ENCODE measurements at places on chromosomes 7 and 10. TPM values are rescaled to one million over a fixed set of nuclear protein-coding genes. Genes with fewer than 3 reads are reported as not detected.

Gene KEL
- total RNA-seq, result 3.8 TPM

Gene FEZF1
- total RNA-seq, result not detected

Gene COL17A1
- total RNA-seq, result not detected

Gene CFAP46
- 3.8 TPM for total RNA-seq

Gene NUTM2B
- 2.8 TPM for total RNA-seq

Gene STRIP2
- total RNA-seq, result 8.5 TPM

Gene OPTN
- 70.1 TPM for total RNA-seq

Gene LLCFC1
- not detected for total RNA-seq

Gene CNTNAP2
- total RNA-seq, result 73.9 TPM

Gene KCND2
- 60.1 TPM for total RNA-seq

Gene SLC13A1
- not detected for total RNA-seq

Gene SH2D4B
- total RNA-seq, result 1.6 TPM

Gene GHRHR
- not detected for total RNA-seq

Gene DLG5
- total RNA-seq, result 61.7 TPM

Gene TMEM184A
- total RNA-seq, result not detected

Gene NUDT13
- total RNA-seq, result 1.6 TPM

Gene EXOSC1
- total RNA-seq, result 39.1 TPM

Gene CDHR1
- total RNA-seq, result 5.3 TPM

Gene GNGT1
- total RNA-seq, result not detected

Gene CYP26C1
- 0.63 TPM for total RNA-seq

Data from parietal lobe (tissue), 2 donors.